ENCODE measurements at places on chromosomes 11 and 22.

GRCh38 chr11:124346311-124346955 is 26.4 kb upstream of the OR8D2 start:
- DNase-seq, result no peak

DNA sequence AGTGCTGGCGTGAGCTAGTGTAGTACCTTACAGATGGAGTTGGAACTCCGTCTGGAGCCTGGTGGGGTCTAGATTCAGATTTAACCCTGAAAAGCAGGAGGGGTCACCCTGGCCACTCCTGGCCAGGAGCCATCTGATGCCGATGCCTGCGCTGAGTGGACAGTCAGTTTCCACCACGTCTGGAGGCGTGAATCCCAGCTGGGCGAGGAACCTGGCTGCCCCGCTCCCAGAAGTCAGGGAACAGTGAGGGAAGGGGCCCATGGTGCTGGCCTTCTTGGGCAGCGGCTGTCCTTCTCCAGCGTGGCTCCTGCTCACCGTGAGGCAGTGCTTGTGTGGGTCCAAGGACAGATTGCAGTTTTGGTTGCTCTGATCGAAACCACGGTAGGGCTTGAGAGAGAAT is 76.3 kb downstream of the PARVB start:
- DNase-seq, result no peak

DNA sequence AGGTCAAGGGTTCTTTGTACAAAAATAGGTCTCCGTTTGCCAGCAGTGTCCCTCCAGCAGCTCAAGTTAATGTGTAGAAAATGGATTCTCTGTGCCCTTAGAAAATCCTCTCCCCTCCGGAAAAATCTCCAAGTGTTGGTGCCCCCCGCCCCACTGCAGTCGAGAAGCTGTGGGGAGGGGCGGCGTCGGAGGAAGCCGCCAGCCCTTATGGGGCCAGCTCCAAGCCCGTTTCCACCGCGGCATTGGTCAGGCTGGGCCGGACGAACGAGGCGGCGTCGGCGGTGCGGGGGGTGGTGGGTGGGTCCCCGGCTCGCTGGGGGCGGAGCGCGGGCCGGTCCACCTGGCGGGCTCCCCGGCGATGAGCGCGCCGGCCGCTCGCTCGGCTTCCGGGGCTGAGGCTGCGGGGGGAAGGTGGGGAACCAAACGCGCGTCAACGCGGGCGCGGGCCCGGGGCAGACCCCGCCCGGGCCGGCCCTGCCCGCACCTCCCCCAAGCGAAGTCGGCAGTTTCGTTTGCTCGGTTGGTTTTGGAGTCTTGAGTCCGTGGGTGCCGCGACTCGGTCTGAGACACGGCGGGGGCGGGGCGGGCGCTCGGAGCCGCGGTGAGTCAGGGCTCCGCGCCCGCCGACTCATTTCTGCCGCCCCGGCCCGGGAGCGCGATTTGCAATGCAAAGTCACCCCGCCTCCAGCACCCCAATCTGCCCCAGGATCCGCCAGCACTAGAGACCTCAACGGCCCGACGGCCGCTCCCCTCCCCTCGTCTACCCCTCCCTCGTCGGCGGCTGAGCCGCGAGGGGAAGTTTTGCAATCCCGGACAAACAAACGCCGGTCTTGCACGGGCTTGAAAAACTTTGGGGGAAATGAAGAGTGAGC is 1.4 kb downstream of the ASCL2 start:
- DNase-seq, result peak; percentile 41

- DNase-seq, result no peak
These were observed 7.6 kb upstream of the FTH1 start for GRCh38 chr11:61974766-61975631.

DNA sequence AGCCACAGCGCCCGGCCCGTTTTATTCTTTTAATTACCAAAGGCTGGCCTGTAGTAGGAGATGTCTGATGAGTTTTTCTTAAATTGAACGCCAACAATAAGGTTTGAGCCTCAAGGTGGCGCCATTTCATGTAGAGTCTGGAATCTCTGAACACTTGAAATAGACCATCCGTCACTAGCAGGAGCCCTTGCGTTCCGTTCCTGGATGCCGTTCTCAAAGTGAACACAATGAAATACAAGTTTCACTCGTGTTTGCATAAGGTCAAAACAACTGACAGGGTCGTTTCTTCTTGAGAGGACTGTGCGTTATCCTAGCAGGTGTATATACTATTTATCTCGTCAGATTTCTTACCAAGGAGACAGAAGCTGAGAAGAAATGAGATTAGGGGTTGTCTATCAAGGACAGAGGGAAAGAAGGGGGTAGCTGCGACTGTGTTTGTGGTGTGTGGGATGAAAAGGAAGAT is 18.7 kb upstream of the SCGB1D1 start:
- DNase-seq, result peak; percentile 61

DNA sequence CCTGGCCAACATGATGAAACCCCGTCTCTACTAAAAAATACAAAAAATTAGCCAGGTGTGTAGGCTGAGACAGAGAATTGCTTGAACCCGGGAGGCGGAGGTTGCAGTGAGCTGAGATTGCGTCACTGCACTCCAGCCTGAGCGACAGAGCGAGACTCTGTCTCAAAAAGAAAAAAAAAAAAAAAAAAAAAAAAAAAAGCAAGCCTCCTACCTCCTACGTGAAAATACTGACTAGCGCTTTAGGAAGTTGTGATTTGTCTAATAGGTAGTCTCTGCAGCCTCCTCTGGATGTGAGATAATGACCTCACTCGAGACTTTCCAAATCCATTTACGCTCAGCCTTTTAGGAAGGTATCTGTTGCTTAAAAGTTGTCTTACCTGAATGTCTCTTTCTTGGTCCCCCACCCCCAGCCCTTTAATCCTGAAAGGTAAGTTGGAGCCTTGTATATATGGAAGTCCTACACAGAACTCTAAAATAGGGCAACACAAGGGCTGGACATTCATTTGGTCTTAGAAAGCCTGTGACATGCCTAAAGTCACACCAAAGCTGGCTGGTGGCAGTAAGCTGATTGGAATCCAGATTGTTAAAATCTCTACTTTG is 5.5 kb downstream of the SEPTIN3 start:
- DNase-seq, result no peak

- DNase-seq, result no peak
These were observed 12.3 kb upstream of the OR56A3 start for GRCh38 chr11:5929571-5930368.

- peak; percentile 50 for DNase-seq
These were observed 94.3 kb downstream of the SOX6 start for GRCh38 chr11:16261836-16262644.

- no peak for DNase-seq
These were observed 492.1 kb downstream of the SOX6 start for GRCh38 chr11:15864026-15864805.

DNA sequence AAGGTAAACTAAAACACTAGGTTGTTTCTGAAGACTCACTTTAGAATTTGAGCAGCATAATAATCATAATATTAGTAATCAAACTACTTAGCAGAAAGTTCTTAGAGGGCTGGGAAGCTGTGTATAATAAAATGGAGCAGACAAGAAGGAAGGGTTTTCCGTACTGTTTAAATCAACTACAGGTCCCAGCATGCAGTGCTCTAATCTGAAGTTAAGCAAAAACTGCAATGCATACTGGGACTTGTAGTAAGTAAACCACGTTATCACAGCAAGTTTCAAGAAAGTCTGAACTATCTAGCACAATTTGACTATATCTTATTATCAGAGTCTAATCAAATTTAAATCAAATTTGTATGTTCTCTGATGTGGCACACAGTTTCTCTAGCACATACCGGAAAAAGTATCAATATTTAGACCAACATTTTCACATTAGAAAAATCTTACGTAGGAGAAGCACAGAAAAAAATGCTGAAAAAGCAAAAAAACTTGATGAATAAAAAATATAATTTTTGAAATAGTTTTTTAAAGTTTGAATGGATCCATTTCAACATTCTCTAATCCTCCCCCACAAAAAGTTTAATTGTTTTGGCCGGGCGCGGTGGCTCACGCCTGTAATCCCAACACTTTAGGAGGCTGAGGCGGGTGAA is 8.2 kb downstream of the PHF21A start:
- DNase-seq, result no peak

DNA sequence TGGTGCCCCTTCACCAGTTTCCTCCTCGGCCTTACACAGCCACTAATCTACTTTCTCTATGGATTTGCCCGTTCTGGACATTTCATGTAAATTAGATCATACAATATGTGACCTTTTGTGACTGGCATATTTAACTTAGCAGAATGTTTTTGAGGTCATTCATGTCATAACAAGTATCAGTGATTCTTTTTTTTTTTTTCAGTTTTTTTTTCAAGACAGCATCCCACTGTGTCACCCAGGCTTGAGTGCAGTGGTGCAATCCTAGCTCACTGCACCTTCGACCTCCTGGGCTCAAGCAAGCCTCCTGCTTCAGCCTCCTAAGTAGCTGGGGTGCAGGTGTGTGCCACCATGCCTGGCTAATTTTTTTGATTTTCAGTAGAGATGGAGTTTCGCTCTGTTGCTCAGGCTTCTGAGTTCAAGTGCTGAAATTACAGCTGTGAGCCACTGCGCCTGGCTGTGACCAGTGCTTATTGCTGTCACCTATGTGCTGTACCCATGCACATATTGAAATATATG is 22.7 kb downstream of the KIAA1671 start:
- DNase-seq, result no peak

DNA sequence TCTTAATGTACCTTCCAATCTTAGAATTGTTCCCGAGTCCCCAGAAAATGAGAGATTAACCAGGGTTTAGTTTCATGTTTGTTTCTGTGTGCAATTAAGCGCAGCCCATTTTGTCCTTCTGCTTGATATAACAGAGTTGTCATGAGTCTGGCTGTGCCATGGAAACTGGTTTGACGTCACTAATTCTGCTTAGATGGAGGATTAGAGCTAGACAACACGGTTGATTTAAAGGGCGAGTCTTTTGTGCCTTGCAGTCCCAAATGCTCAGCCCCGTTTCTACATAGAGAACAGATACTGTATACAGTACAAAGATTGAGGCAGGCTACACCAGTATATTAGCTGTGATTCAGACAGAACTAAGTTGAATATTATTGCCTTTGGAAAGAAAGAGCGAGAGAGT is 45.5 kb upstream of the ALKBH3 start:
- DNase-seq, result no peak

GRCh38 chr22:46654927-46655595 is 34.9 kb downstream of the GRAMD4 start:
- DNase-seq, result no peak

DNA sequence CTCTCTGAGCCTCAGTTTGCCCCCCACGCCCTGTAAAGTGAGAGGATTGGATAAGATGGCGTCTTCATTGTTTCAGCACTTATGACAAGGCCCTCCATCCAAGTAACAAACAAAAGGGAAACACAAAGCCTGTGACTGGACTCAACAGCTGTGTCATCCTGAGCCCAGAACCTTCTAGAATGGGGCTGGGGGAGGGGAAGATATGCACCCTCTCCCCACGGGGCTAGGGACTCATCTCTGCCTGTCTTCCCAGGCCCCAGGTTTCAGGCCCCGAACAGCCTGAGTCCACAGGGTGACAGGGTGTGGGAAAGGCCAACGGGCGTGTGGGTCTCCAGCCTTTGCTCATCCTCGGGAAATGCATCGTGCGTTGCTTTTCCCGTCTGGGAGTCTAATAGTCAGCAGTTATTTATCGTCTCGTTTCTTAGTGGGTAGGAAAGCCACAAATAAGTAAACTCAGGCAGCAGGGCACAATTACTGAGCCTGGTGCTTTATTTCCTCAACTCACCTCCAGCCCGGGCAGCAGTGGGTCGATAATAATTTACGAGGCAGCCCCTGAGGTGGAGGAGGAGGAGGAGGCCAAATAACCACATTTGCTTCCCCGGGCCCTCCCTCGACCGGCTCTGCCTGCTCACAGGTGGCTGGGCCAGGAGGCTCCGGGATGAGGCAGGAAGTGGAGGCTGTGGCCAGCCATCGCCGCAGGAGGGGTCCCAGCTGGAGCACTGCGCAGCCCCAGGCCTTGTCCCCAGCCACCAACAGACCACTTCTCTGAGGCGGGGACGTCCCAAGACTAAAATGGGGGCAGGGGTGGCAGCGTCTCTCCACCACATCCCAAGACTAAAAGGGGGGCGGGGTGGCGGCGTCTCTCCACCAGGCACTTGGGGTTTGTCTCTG is 54.4 kb downstream of the FLRT1 start:
- no peak for DNase-seq

- peak; percentile 15 for DNase-seq
These were observed 18.5 kb upstream of the FEZ1 start for GRCh38 chr11:125514336-125515101.

GRCh38 chr22:48941033-48941902 is 886.4 kb downstream of the BRD1 start:
- DNase-seq, result no peak

DNA sequence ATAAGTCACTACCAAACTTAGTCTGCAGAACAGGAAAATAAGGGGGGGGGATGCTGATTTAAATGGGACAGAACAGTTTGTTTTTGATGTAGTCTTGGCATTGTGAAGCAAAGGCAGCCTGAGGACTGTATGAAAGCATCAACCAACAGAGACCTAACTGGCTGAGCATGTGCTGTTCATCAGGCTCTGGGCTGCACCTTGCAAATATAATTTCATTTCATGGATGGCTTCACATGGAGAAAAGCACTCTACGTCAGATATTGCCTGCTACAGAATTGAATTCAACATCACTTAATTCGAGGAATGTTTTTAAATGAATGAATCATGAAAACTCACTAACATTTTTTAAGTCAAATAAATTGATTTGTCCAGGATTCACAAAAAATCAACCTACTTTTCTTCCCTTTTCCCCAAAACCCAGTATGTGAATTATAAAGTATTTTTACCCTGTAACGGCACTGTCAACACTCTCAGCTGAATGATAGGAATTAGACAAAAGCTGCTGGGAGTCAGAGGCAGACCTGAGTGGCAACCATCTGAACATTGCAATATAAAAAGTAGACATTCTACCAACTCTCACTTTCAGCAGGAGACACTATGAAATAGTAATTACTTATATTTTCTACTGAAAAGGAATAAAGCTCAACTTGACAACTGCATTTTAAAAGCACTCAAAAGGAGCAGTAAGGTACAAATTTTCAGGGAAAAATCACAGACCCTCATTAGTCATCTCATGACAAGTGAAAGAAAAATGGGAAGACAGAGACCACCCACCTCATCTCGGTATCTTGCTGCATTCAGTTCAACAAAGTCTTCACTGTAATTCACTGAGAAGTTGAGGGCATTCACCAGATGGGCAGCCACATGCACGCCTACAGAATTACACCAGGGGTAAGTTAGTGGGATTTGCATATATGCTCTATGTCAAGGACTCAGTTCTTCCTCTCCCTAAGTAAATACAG is 47.5 kb downstream of the NOX4 start:
- no peak for DNase-seq
